ENCODE measurements at places on chromosomes 7 and 10.

DNA sequence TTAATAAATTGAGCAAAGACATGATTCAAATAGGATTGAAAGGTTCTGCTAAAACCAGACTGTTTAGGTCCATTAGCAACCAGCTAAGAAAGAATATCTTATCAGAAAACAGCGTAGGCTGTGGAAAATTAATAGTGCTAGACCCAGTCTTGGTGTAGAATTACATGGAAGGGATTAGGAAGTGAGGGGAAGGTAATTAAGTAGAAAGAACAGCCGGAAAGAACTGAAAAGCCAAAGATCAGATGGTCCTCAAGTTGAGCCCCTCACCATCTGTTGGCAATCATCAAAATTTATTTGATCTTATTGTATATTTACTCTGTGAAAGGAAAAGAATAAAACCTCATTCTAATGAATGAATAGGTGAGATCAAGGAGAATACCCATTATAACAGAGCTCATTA is 50.1 kb downstream of the COL1A2 start:
- DNase-seq, result no peak

DNA sequence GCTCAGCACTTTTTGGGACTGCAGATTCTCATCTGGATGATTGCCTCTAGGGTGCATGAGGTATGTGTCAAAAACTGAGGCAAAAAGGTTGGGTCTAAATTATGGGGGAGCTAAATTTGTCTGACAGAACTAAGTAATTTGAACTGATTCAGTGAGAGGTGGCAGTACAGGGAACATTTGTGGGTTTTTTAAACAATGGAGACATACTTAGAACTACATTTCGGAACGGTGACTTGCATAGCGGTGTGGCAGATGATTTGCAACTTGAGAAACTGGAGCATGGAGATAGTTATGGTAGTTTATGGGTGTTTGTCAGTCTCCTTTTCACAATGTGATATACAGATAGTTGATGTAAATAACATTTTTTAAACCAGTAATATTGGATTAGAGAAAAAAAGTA is 14.6 kb downstream of the TBC1D12 start:
- no peak for DNase-seq

DNA sequence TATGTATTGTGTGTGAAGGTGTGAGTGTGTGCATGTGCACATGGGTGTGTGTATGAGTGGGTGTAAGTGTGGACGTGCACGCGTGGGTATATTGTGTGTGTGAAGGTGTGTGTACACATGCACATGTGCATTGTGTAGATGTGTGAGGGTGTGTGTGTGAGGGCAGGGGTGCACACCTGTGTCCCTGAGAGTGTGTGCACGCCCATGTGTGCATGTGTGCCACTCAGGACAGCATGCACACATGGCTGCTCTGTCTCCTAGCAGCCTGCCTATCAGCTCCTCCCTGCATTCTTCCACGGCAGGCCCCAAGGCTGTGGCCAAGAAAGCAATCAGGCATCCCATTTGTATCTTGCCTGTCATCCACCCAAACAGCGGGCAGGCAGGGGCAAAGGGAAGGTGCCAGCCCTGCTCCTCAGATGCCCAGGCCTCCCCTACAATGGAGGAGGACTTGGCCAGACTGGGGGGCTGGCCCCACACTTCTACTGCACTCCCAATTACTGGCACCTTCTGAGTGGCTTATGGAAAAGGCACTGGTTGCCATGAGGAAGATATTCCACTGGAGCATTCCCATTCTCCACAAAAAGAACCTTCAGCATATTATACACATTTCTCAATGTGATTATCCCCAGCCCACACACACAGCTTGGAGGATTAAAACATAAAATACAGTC is 380.4 kb upstream of the ZMIZ1 start:
- DNase-seq, result no peak

GRCh38 chr7:152403726-152404125 is 32.1 kb downstream of the KMT2C start:
- no peak for DNase-seq

DNA sequence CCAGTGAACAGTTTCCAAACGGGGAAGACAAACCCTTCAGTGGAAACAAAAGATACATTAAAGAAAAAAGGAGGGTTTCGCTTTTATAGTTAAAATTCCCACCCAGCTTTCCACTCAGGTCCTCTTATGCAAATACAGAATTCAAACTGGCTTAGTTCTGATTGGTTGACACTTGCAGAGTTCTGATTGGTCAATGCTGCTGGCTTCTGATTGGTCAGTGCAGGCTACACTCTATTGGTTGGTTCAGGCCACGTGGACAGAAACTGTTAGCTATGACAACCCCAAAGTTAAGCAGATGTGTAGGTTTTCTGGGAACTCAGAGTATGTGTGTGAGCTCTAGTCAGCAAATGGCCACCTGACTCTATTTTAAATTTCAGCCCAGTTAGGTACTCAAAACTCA is 80.0 kb downstream of the FBXL13 start:
- DNase-seq, result no peak

DNA sequence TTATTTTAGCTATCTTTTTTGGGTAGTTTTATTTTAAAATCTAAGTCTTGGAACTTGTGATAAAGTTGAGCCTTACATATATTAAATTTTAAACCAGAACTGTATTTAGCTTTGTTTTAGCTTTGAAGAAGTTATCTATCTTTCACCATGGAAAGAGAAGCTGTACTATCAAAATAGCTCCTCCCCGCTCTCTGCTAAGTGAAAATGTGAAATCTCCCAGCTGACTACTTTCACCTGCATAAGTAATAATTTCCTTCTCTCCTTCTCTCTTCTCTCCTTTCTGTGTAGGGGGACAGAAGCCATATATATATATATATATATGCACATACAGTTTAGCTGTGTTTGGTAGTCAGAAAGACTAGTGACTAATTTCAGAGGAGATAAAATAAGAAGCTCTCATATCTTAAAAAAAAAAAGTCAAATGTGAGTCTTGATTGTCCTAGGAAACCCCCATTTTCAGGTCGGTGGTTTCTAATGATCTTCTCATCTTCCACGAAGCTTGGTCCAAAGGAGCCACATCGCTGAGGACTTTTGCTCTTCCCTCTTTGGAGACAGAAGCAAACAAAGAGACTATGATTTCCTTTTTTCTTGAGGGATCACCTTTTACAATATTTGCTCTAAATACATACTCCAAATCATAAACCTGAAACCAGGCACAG is 30.6 kb upstream of the GDI2 start:
- DNase-seq, result no peak

DNA sequence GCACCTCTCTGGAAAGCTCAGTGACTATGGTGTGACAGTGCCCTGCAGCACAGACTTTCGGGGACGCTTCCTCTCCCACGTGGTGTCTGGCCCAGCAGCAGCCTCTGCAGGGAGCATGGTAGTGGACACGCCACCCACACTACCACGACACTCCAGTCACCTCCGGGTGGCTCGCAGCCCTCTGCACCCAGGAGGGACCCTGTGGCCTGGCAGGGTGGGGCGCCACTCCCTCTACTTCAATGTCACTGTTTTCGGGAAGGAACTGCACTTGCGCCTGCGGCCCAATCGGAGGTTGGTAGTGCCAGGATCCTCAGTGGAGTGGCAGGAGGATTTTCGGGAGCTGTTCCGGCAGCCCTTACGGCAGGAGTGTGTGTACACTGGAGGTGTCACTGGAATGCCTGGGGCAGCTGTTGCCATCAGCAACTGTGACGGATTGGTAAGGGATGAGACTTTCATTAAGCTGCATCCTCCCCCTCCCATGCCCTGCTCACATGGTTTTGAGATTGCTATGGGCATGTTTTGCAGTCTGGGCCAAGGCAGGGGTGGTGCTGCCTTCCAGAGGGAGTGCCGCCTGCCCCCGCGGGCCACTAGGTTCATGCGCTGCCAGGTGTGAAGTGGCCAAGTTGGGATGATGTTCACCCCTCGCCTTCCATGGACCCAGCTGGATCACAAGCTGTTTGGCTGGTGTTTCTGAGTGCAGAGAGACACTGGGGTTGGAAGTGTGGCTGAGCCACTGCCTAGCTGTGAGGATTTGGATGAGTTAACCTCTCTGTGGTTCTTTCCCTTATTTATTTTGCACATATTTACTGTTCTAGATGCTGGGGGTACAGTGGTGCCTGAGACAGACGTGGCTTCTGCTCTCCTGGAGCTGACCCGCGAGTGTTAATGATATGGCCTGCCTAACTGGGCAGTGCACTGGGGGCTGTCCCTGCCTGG is 2.5 kb downstream of the ADAMTS14 start:
- DNase-seq, result no peak

GRCh38 chr10:121886997-121887622 is 40.7 kb downstream of the ATE1 start:
- peak; percentile 1 for DNase-seq

DNA sequence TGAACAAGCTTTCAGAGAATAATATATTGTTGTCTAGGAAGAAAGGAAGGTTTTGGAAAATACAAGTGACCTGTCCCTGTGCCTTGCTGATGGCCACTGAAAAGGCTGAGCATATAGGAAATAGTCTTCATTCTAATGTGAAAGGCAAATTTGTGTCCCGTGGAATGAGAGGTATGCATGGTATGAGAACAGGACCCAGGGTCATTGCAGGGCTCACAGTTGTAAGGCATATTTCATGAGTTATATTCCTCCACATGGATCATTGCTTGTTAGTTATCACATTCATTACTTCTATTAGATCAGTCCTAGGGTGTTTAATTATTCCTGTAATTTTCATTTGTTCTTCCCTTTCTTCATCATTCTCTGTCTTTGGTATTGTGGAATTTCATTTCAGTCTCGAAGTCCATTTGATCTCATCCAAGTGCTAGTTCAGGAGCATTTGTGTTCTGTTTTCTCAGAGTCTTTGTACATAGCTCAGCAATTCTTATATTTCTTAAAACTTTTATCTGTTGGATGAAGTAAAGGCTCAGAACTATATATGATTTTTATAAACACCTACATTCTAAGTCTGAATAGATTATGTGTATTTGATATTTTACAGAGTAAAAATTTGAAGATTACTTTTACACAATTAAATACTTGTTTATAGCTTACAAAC is 39.4 kb upstream of the ARHGAP21 start:
- no peak for DNase-seq

DNA sequence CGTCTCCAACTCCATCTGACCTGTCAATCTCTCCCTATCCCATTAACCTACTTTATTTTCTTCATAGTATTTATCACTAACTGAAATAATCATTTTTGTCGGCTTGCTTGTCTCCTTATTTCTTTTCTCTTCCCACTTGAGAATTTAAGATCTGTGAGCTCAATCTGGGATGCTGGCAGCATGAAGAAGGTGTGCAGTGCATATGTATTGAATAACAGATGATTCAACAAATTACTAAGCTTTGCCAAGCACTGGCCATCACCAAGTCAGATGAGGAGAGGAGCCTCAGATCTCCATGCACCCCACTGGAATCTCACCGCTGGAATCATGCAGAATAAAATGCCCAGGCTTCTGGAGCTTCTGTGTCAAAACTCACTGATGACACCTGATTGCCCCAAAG is 47.6 kb upstream of the PPP1R3C start:
- no peak for DNase-seq

DNA sequence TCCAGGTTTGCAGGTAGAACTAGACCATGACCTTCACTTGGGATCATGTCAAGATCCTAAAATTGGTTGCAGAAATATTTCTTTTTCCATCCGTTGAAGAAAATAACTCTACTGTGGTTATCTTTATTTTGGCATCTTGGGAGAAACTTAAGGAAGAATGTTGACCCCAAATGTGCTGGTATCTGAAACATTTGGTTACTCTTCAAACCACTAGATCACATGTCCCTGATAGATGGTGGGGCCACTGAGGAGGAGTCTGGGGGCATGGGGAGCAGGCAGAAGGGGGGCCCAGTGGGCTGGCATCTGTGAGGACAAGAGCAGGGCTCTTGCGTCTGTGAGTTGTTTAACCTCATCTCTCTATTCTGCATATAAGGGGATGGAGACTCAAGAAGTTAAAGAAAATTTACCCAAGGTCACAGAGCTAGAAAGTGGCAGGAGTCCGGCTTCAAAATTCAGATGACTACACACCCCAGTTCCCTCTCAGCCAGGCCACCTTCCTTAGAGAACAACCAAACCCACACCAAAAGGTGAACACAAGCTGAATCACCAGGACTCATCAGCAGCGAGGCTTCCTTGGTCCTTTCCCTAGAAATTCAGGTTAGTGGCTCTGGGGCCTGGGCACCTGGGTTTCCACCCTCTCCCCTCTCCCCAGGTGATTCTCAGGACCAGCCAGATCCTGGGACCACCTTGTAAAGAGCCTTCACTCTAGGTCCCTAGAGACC is 40.6 kb upstream of the SRGN start:
- DNase-seq, result no peak

GRCh38 chr7:26653430-26654399 is 210.7 kb downstream of the SKAP2 start:
- DNase-seq, result no peak

DNA sequence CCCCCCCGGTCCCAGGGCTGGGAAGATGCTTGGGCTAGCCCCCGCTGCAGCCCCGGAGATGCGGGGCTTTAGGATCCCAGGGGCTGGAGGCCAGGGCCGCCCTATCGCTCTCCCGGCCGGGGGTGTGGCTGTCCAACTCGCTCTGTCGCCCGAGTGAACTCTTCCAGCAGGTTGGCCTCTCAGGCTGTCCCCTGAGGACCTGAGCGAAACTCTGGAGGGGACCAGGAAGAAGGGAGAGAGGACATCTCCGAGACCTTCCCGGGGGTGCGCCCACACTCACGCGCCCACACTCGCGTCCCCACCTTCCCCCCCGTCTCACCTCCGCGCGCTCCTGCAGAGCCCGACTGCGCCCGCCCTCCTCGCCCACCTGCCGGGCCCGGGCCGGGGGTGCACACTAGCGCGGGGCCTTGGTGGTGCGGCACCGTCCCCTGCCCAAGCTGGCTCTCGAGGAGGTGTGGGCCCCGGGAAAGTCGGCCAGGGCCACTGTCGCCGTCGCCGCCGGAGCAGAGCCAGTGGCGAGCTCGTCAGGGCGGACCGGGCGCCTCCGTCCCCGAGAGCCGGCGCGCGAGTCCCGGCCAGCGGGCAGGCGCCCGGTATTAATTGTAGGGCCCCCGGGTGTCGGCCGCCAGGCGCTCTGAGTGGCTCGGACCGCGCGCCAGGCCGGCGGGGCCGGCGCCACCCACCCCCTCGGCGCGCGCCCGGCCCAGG is 101.7 kb upstream of the SVIL start:
- DNase-seq, result peak; percentile 23

DNA sequence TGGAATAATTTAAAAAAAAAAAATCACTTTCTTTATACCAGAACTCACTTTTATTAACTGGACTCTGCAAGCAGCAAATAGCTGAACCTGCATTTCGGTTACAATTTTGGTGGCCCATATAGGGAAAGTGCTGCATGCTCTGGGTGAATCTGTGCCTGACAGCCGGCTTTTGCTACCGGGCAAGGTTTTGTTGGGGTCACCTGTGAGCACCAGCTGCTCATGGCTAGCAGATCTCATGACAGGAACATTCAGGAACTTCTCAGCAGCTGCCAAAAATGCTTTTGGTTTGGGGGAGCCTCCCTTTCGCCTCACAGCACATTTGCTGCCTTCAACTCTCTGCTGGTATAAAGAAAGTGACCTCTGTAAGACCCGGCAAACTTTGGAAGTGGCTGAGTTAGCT is 13.2 kb upstream of the CREB3L2 start:
- no peak for DNase-seq

- DNase-seq, result no peak
Observed at GRCh38 chr7:153027210-153027609, 267.7 kb downstream of the ACTR3B start.

- no peak for DNase-seq
Observed at GRCh38 chr10:130409331-130409730, 273.1 kb downstream of the GLRX3 start.
